ENCODE measurements at places on chromosomes 13 and 19.
A peak's percentile ranks its signal among the peaks of the same experiment; 100 is the strongest.

GRCh38 chr13:22372261-22372660 lies 701.4 kb downstream of the FGF9 start:
- no peak for DNase-seq

GRCh38 chr13:94322925-94323763 lies 156.3 kb downstream of the DCT start:
- DNase-seq, result no peak

GRCh38 chr19:44904426-44904994 lies 1.1 kb upstream of the APOE start:
- peak; percentile 31 for DNase-seq

- DNase-seq, result peak; percentile 79
These were observed at the start of gene LSR for GRCh38 chr19:35248310-35249145. Gene LSR (plus strand): TSS chr19:35249002. CDS start chr19:35249023, 21 bp downstream.

- no peak for DNase-seq
These were observed 6.9 kb downstream of the PSG1 start for GRCh38 chr19:42872608-42873007.

DNA sequence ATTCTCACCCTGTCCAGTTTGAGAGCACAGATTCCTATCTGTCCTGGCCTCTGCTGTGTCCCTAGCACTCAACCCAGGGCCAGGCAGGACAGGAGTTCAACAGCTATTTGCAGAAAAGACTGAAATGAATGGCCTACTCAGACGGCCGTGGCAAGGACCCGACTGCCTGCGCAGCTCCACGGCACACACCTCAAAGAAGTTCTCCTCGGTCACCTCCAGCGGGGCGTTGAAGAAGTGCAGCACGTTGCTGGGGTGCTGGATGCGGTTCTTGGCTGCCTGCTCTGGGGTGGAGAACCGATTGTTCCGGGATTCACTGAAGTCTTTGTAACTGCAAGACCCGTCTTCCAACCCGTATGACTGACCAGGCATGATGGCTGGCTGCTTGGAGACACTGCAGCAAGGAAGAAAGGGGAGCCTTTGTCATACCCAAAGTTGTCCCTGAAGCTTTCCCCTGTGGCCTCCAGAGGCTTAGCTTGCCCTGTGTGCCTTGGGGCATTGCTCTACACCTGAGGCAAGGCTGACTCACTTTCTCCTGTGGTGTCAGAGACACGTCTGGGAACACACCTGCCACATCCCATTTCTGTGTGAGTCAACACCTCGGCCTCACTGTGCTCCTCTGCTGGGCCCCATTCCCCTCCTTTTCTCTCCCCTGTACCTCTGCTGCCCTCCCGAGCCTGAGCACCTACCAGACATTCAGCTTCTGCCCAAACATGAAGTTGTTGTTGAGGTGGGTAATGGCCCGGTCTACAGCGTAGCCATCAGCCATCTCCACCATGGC lies 6.8 kb upstream of the ECH1 start:
- peak; percentile 80 for DNase-seq

DNA sequence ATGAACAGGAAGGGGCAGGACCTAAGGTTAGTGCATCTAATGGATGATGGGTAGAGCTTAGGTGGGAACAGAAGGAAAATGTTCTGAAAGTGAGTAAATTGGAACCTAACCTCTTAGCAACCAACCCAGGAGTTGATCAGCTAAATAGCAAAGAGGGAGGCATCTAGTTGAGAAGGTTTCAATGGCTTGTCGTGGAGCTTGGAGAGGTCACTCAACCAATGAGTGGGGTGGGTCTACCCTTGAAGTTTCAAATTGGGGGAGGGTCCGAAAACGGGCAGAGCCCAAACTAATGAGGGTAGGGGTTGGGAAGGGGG lies 5.7 kb upstream of the SHKBP1 start:
- no peak for DNase-seq

GRCh38 chr19:30919737-30920136 lies 429.5 kb downstream of the TSHZ3 start:
- DNase-seq, result no peak
